Left ventricle myocardium superior (tissue), 1 donor: ENCODE measurements at places on chromosomes 4 and X.

DNA sequence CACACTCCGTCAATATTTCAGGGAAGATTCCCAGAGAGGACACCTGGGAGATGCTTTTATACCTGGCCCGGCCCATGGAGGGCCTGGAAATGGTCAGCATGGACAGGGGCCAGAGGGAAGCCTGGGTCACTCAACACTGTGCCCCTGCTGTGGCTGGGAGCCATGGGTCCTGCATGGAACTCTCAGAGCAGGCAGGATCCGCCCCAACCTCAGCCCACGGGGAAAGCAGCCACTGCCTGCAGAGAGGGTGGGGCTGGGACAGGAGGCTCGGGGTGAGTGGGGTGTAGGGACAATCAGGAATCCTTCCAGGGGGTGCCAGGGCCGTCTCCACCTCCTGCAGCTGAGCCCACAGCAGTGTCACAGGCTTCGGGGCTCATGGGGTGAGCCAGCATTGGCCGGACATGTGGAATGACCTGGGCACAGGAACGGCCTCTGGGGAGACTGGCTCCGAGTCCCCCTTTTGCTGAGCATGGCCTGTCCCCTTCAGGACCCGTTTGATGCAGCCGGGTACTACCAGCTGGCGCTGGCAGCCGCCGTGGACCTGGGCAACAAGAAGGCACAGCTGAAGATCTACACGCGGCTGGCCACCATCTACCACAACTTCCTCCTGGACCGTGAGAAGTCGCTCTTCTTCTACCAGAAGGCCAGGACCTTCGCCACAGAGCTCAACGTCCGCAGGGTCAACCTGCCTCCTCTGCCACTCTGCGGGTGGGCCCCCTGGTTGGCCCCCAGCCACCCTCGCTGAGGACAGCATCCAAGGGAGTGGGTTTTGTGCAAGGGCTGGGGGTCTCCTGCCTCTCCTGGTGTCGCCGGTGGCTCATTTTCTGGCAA, 29.1 kb upstream of the HTRA3 start:
- DNase-seq = no peak

- DNase-seq = no peak
These were observed 283.6 kb downstream of the CFAP299 start for GRCh38 chr4:80619070-80619674.

DNA sequence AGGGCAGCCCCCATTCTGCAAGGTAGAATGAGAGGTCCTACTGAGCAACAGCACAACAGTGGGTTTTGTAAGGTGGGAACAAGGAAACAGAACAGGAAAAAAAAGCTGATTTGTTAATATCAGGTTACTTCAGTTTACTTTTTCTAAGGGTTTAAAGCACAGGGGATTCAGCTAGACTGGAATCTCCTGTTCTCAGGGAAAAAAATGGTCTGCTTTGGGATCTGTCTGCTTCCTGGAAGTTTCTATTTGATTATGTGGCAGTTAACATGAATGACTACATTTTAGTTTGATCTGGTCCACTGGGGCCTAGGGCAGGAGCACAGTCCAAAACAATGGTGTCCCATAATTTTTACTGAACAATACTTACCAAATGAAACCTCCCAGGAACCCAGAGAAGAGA, 104.6 kb downstream of the FBXW7 start:
- no peak for DNase-seq

DNA sequence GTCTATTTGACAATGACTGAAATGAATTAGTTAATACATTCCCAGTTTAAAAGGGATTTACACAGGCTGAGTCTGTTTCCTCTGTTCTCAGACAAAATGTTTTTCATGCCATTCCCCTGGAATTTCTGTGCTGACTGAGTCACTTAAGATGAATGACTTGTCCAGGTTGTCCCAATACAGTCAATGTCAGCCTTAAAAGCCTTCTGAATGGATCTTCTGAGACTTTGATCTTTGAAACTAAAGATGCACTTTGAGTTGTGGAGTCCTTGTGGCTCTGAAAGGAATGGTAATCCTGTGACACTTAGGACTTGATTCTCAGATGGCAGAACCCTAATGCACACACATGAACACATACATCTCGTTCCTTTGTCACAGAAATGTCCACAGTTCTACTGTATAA, 622.2 kb upstream of the GRID2 start:
- no peak for DNase-seq

DNA sequence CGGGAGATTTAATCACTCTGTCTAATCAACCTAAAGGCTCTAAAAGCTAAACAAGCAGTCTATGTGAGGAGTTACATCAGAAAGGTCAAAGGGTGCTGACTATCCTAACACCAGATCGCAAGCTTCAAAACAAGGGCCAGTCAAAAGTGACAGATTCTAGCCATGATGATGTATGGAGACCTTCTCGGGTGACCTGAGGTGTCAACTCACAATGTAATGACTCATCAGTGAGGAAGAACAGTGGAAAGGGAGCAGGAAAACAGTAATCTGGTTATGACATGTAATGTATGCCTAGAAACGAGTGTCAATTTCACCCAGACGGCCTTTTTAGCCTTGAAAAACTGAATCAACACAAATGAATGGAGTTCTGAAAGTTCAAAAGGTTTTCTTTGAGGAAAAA, 375.3 kb downstream of the IDS start:
- no peak for DNase-seq

DNA sequence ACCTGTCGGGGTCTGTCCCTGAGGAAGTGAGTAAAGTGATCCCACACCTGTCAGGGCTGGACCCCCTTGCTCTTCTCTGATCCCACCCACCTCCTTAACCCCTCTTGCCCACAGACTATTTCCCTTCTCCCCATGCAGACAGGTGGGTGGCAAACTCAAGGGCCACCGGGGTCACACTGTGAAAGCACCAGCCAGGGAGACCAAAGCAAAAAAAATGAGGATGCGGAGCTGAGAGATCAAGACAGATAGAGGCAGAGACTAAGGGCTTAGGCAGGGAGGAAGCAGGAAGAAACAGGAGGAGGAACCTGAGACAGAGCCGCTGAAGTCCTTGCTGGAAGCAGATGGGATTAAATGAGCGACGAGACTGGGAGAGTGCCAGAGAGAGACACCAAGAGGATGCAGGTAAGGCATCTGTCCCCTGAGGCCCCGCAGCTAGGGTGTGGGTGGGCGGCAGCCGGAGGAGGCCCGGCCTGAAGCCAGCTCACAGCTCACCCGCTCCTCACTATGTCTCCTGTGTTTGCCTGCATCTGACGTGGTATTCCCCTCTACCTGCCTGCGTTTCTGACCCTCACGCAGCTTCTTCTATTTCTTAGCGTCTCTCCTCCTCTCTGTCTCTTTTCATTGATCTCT, 7.2 kb downstream of the TIMM17B start:
- no peak for DNase-seq

DNA sequence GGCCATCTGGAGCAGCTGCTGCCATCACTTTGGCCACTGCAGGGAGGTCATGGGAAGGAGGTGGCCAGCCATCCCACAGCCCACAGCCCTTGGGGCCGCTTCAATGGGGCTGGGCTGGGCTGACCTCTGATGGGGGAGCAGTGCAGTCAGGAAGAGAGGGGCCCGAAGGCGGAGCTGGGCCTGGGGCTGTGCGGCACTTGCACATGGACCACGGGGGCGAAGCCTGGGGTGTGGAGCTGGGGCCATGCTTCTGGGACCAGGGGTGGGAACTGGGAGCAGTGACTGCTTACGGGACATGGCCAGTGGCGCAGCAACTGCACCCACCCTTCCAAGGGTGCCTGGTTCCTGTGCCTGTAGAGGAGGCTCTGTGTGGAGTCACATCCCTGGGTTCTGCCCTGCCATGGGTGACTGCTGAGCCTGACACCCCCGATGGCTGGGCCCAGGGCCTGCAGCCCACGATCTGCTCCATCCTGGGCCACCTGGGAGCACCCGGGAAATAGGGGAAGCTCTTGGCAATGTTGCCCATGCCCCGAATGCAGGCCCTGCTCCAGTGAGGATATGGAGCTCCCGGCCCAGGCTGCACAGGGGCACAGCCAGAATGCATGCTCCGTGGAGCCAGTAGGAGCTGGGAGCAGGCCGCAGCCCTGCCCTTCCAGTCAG, 22.4 kb upstream of the SULT1B1 start:
- DNase-seq = peak; percentile 19

- DNase-seq = peak; percentile 55
These were observed 27.7 kb downstream of the DMP1 start for GRCh38 chr4:87677731-87678130.

- no peak for DNase-seq
These were observed 142.0 kb downstream of the PLS3 start for GRCh38 chrX:115702982-115703381.
